Activated CD4-positive, alpha-beta T cell treated with anti-CD3 and anti-CD28 coated beads for 4 hours (primary cell): ENCODE measurements at places on chromosomes 13 and 19.

GRCh38 chr13:31225998-31226675, 26.4 kb downstream of the B3GLCT start:
- no peak for DNase-seq

GRCh38 chr13:68523838-68524424, 1293.8 kb upstream of the PCDH9 start:
- DNase-seq = no peak

DNA sequence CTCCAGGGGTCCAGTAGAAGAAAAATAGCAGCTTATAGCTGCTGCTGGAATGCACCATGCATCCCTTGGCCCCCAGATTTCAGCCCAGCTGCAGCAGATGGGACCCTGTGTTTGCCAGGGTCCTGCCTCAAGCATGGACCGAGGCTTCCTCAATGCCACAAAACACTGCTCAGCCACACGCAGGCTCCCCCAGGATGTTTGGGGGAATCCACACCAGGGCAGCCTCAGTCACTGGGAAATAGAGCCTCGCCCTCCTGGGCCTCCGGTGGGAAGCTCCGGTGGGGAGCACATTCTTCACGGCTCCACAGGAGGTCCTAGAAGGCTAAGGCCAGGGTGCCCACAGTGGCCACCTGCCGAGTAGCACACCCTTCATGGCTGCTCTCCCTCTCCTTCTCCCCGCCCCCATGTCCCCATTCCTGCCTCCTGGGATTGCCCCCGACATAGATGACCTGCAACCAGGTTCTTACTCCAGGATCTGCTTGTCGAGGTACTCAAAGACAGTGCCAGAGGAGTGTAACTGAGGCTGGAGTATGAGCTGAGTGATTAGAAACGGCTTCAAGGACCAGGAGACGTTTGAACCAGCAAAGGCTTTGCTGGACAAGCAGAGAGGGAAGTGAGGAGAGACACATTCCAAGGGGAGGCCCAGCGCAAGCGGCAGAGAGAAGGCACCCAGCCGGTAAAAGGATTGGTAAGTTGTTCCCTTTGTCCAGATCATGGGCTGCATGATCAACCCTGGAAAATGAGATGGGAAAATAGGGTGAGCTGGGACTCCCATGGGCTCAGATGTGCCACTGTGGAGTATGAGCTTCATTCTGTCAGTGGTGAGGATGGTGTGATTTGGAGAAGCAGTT, 110.7 kb upstream of the UQCRFS1 start:
- DNase-seq = no peak

DNA sequence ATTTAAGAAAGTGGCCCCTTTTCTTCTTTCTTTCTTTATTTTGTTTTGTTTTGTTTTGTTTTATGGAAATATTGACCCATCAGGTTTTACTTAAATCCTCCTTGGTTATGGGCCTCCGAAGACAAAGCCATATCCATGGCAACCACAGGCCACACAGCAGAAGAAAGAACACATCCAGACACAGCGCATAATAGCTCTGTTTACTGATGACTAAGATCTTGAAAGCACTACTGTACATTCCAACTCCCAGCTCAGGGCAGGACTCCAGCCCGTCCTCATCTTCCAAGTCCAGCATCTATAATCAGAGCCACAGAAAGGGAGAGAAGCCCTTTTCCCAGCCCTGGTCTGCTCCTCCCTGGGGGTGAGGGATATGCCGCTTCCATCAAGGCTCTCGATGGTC, 84.3 kb downstream of the NUFIP1 start:
- no peak for DNase-seq

DNA sequence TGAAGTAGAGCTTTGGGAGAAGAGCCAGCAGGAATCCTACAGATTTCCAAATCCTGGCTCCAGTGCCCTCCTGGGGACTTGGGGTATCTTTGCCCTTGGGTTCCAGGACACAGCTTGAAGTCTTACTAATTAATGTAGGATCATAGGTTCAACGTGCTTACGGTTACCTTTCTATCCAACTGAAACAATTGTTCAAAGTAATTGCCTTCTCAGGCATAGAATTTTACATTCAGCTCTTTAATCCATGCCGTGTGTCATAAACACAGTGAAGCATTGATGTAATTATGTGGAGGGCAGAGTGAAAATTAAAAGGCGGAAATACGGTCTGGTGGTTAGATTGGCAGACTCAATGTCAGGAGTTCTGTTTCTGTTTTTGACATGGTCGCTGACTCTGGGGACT, 170.4 kb downstream of the COG6 start:
- no peak for DNase-seq

DNA sequence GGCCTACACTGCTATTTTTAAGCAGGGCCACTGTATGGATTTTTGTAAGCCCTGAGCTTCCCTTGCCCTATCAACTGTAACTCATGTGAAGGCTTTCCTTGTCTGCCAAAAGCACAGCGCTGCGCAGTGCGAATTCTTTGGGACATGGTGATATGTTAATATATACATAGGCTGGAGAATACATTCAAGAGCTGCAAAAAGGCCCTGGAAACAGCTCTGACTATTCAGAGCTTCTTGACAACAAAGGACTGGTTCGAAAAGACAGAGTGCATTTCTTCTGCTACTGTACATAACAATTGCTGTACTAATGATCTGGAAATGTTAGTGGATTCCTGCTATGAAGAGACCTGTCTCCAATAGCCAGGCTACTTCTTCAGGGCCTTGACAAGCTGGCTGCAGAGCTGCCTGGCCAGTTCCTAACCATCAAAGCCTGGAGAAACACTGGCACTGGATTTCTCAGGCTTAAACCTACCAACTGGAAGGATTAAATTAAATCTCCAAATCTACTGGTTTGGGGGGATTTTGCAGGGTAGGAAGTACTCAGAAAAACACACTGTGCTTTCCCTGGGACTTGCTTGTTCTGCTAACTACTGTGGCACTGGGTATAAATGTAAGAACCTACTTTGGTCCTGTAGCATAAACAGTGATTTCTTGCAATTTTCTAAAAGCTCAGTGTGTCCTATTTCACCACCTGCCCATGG, 246.9 kb downstream of the DNAJC15 start:
- no peak for DNase-seq
